ENCODE measurements at places on chromosomes 1 and 21. TPM values are rescaled to one million over a fixed set of nuclear protein-coding genes. Genes with fewer than 3 reads are reported as not detected.

RXRG gene
- total RNA-seq: not detected

DNA sequence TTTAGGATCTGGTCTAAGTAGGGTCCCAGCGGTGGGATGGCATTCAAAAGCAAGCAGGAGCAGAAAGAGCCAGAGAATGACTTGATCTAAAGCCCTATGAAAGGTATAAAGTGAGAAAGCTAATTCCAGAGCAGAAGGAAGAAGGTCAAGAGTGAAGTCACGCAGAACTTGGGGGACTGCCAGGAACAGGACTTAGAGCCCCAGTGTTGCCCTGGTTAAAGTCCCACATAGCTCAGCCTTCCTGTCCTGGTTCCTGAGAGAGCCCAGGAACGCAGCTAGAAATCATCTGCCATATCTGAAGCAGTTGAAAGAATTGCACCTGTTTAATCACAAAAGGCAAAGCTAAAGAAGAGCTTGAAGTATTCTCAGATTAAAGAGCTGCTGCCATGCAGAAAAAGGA is 160.6 kb upstream of the ATP1B1 start:
- DNase-seq: peak; percentile 22

GRCh38 chr1:66944330-66945274 is 19.8 kb downstream of the MIER1 start:
- no peak for DNase-seq

DNA sequence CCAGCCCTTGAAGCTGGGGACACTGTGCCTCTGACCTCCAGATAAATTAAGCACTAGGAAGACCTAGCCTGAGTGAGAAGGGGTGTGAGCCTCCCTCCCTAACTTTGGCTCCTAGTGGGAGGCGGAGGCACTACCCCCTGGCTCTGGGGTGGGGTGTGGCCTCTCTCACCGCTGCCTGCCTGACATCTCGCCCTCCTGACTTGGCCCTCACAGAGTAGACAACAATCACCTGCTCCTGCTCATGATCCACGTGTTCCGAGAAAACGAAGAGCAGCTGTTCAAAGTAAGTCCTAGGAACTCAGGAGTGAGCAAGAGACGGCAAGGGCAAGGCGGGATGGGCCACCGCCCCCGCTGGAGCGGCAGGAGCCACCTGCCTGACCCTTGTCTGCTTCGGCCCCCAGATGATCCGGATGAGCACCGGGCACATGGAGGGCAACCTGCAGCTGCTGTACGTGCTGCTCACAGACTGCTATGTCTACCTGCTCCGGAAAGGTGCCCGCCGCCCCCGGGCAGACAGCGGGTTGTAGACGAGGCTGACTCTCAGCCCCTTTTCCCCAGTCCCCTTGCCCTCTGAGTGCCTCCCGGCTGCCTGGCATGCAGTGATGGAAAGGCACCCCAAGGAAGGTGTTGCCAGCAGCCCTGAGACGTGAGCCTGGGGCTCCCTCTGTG is 8.1 kb upstream of the SLC25A34 start:
- no peak for DNase-seq

DNA sequence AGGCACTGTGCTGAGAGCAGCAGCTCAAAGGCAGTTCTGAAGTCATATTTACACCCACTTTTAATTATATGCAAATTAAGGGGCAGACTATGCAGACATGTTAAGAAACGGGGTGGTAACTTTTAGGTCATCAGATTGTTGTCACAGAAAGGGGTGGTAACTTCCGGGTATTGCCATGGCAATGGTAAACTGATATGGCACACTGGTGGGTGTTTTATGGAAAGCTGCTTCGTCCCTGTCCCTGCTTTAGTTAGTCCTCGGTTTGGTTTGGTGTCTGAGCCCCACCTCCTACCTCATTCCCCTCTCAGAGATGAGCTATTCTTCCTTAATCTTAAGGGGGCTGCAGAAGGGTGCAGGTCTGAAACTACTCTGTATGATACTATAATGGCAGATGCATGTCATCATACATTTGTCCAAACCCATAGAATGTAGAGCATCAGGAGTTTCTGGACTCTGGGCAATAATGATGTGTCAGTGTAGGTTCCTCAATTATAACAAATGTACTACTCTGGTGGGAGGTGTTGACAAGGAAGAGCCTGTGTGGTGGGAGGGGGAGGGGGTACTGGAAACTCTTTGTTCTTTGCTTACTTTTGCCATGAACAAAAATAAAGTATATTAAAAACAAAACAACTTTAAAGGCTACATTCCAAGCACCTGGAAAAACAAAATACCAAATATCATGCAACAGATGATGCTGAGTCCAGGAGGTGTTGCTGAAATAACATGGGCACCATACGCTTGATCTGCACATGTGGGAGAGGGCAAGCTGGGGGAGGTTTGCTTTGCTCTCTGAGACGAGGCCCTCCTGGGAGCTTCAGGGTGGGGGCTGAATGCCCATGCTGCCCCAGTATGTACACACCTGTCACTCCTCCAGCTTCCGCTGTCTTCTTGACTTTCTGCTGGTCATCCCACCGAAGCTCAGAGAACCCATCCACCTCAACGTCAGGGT is 6.3 kb downstream of the PARP1 start:
- DNase-seq: no peak

SUSD4 gene
- total RNA-seq: not detected

DNA sequence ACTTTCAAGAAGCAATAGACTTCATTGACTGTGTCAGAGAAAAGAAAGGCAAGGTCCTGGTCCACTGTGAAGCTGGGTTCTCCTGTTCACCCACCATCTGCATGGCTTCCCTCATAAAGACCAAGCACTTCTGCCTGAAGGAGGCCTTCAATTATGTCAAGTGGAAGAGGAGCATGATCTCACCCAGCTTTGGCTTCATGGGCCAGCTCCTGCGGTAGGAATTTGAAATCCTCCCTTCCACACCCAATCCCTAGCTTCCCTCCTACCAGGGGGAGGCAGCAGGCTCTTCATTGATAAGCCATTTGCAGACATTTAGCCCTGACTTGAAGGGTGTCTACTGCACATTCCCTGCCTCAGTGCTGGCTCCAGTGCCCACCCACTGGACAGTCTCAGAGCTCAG is 84.3 kb upstream of the RHOU start:
- no peak for DNase-seq

LAPTM5 gene
- 4.0 TPM for total RNA-seq

DNA sequence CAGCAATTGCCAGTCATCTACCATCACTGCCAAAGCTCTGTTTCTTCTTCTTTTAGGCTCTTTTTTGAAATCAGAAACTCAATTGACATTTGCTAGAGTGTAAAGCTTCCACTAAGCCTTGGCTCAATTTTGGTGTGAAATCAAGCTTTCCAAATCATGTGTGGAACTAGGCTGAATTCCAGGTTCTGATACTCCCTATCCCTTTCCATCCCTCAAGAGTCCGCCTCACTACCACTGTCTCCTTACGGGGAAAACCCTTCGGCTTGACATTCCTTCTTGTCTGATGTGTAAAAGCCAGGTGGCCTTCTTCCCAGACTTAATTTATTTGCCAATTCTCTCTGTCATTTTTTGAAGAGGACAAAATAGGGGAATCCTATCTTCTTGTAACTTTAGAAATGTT is 47.2 kb upstream of the PRMT6 start:
- DNase-seq: no peak

GRCh38 chr1:106366627-106367319 is 689.7 kb upstream of the PRMT6 start:
- DNase-seq: no peak

- no peak for DNase-seq
These were observed 613.7 kb upstream of the B3GALT2 start for GRCh38 chr1:193799948-193800690.

DNA sequence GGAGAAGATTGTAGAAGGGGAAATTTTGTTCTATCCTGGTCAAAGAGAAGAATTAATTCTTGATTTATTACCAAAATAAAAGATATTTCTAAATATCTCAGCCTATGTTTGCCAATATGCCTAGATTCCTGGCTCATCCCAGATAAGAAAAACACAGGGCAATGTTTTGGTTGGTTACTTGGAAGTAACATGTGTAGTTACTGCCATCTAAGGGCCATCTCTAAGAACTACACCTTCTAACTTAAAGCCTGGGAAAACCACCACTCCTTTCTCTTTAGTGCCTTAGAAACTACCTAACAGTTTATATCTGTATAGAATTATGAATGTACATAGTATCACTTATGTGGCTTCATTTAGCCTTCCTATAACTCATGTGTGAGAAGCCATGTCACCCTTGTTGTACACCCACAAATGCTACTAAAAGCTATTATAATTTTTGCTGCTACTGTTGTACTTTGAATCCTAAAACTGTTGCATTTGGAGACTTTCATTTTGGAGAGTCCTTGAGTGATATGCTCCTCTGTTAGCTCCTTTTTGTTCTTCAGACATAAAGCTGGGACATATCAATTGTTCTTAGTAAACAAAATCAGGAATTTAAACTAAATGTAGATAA is 4.5 kb downstream of the AIM2 start:
- peak; percentile 35 for DNase-seq

- no peak for DNase-seq
These were observed 41.7 kb upstream of the DNAJC6 start for GRCh38 chr1:65267683-65268082.

- DNase-seq: no peak
These were observed 50.4 kb upstream of the RIPK4 start for GRCh38 chr21:41817228-41817627.

BSDC1 gene
- 41.3 TPM for total RNA-seq

CRNN gene
- total RNA-seq: not detected

DNA sequence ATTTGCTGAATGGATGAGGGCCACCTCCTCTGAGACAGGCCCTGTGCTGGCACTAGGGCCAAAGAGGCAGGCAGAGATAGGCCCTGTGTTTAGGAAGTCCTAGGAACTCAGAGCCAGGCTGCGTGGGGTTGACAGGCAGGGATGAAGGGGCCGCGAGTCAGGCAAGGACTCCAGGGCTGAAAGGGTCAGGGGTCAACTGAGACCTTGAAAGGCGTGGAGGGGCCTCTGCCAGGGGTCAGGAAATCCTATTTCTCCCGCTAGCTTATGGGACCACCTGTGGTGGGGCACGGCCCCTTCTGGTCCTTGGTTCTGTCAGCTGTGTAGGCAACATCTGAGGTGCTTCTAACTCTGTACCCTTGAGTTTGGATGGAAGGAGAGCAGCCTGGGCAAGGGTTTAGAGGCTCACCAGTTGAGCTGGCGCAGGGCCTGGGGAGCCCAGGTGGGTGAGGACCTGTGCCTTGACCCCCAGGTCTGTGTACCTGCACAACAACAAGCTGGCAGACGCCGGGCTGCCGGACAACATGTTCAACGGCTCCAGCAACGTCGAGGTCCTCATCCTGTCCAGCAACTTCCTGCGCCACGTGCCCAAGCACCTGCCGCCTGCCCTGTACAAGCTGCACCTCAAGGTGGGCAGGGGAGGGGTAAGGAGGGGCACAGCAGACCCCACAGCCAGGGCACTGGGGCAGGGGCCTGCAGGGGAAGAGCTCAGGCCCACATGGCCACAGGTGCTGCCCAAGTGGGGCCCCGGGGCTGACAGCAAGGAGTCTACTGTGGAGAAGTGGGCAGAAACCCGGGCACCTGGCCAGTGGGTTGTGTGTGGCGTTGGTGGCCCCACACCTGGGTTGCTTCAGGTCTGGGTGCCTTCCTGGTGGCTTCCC is 14.9 kb downstream of the PODN start:
- DNase-seq: no peak

DNA sequence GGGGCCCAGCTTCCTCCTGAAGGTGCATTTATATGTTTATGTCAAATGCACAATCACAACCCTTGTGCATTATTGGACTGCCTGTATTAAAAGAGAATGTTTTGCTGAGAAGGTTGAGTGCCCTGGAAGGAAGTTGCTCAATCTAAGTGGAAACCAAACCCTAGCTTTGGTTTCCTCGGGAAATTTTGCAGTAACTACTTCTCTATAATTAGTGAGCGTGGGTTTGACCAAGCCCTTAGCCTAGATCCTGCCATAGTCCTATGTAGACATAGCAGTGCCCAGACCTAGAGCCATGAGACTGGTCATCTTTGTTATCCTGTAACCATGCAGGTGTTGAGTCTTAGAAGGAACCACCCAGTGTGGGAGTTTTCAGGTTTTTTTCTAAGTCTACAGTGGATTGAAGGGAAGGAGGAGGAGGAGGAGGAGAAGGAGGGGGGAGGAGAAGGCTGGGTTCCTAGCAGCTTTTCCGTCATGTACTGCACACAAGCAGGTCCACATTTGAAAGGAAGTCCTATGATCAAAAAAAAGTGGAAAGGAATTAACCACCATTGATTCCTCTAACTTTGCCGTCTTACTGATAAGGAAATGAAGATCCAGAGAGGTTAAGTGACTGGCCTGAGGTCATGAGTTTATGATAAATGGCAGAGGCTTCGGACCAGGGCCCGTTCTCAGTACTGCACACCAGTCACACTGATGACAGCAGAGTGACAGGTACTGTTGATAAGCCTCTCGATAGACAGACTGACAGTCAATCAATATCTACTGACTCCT is 72.2 kb upstream of the LYST start:
- no peak for DNase-seq

MANEAL gene
- total RNA-seq: 0.88 TPM

- DNase-seq: no peak
These were observed 146.0 kb upstream of the COL6A1 start for GRCh38 chr21:45835301-45836267.

NECAP2 gene
- total RNA-seq: 162 TPM

DNA sequence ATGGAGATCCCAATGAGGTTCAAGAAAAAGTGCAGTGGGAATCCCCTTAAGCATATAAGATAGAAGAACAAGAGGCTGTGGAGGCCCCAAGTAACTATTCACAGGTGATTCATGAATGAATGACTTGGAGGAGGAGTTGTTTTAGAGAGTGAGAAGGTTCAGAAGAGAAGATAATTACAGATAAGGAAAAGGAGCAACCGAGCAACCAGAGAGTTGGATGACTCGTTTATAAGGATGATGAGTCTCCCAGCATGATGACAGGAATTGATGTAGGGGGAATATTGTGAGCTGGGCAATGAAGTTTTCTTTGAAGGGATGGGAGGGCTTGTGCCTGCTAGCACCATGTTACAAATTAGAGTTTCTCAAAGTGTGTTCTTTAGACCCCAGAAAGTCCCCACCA is 9.8 kb downstream of the C8A start:
- no peak for DNase-seq

GRCh38 chr1:47915677-47916353 is 81.4 kb downstream of the TRABD2B start:
- DNase-seq: no peak

KCNJ9 gene
- not detected for total RNA-seq

DNA sequence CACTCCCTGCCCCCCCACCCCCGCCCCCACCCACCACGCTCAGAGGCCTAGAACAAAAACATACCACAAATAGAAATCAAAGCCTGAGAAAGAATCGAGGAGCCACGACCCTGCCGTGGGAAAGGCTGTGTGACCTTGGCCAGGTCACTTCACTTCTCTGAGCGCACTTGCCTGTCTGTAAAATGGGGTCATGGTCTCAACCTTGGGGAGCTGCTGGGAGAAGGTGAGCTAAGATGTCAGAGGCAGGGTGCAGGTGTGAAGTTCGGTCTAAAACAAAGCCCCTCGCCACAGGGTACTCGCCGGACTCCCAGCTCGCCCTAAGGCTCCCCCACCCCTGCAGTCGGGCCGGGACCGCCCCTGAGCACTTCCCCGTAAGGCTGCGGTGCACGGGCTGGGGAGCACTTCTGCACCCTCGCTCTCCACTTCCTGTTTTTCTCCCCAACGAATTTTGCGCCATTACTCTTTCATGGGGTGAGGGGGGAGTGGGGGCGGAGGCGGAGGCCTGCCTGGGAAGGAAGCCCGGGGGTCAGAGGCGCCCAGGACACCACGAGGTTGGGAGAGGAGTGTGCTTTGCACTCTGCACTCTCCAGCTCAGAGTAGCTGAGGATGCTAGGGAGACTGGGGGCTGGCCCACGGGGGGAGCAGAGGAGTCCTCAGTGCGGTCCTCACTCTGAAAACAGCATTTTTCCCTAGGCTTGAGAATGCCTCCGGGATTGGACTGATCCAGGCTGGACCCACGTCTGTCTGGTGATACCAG is 21.9 kb upstream of the PIK3CD start:
- DNase-seq: no peak

- DNase-seq: no peak
These were observed 209.8 kb upstream of the PRMT6 start for GRCh38 chr1:106846656-106847055.

SYT6 gene
- total RNA-seq: not detected
